ENCODE measurements at places on chromosomes 4 and X. TPM values are rescaled to one million over a fixed set of nuclear protein-coding genes. Genes with fewer than 3 reads are reported as not detected.

Gene VEGFC
- total RNA-seq, result not detected

Gene RAB9B
- 0.49 TPM for total RNA-seq

GRCh38 chr4:152258804-152259708 lies 276.8 kb downstream of the FBXW7 start:
- DNase-seq, result no peak

DNA sequence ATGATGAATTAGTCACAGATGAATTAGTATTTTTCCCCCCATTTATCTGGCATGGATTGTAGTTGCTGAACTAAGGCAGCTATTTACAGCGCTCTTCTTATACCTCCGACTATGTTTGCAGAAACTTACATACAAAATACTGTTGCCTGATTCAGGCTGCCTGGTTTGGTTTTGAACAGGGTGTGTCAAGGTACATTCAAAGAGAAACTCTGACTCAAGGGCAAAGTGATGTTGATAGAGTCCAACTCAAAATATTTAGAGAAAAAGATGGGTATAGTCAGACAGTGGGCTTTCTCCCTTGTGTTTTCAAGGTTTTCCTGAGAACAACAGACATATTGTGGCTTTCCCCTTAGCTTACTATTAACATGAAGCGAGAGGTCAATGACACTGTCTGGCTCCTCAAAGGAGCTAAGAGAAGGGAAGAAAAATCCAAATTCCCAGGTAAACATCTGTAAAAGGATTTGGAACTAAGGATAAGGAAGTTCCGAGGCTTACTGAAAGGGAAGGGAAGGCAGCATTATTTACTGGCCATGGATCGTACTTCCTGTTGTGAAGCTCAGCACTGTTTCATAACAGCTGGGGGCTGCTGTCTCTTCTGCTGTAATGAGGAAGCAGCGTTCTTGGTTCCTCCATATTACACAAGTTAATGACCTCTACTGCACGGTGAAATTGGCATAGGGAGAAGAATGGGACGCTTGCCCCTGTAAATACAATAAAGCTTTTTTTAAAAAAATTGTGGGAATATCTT lies 30.9 kb downstream of the FAM9C start:
- DNase-seq, result no peak
